CD8-positive, alpha-beta memory T cell (primary cell): ENCODE measurements at places on chromosomes 5 and 9. TPM values are rescaled to one million over a fixed set of nuclear protein-coding genes. Genes with fewer than 3 reads are reported as not detected.

GRCh38 chr5:122114501-122114900, 14.8 kb upstream of the ZNF474 start:
- no peak for DNase-seq
- H3K36me3 ChIP-seq: no peaks in the 10 kb centered on the region
- no peaks in the 10 kb centered on the region for H3K4me1 ChIP-seq
- no peaks in the 10 kb centered on the region for H3K27me3 ChIP-seq
- no peak overlapping the region for H3K4me3 ChIP-seq

- no peaks in the 10 kb centered on the region for H3K36me3 ChIP-seq
- H3K27ac ChIP-seq: no peak overlapping the region
- H3K4me1 ChIP-seq: no peaks in the 10 kb centered on the region
- no peak for DNase-seq
Observed at GRCh38 chr5:135715267-135716055, 119.0 kb upstream of the SLC25A48 start.

- H3K4me1 ChIP-seq: peaks cover 93% of the 10 kb centered on the region
- no peaks in the 10 kb centered on the region for H3K27me3 ChIP-seq
- peaks cover 10% of the 10 kb centered on the region for H3K36me3 ChIP-seq
- DNase-seq: no peak
- no peak overlapping the region for H3K4me3 ChIP-seq
Observed at GRCh38 chr5:57186194-57186593, 12.3 kb downstream of the GPBP1 start.

DNA sequence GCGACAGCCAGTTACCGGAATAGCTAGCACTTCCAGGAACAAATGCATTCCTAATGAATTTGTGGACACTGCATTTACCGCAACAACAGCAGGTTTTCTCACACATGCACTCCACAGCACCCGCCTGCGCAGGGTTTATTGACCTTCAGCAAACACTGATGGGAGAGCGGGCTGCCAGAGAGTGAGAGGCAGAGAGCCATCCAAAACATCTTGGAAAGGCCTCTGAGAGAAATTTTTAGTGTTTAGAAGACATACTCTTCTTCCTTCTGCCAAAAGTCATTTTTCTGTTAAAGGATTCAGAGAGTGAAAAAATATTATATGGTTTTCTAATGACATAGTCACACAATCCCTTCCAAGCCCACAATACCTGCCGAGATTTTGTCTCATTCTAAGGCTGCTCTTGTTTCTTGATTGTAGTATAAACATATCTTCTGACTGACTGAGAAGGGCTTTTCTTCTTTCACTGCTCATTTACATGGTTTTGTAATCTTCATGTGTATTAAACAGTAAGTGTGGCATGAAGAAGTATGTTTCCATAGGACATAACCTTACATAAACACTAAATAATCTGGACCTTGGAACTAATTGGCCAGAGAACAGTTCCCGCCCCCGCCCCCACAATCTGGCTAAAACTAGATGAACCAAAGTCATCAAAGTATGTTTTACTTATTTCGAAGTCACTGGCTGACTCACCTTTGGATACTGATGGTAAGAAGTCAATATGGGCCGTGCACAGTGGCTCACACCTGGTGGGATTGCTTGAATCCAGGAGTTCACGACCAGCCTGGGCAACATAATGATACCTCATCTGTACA, 432.5 kb upstream of the MEF2C start:
- DNase-seq: no peak
- H3K27ac ChIP-seq: no peak overlapping the region
- no peaks in the 10 kb centered on the region for H3K36me3 ChIP-seq

DNA sequence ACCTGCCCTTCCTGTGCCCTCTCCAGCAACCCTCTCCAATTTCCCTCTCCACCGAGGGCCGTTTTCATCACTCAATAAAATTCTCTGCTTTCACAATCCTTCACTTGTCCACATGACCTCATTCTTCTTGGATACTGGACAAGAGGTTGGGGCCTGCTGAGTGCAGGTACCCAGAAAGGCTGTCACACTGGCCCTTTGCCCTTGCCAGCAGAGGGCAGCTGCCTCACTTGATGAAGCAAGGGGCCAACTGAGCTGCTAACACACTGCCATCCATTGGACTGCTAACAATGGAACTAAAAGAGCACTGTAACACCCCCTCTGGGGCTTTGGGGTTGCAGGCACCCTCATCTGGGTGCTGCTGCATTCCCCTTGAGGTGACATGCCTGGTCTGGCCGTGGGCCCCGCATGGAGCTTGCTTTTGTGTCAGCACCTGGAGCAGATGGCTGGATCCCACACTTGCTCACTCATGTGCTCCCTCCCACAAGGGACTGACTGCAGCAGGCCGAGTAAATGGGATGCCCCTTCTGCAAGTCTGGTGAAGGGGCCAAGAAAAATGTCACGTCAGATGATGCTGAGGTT, 308.1 kb upstream of the ADCY2 start:
- H3K4me3 ChIP-seq: no peak overlapping the region
- H3K27ac ChIP-seq: no peak overlapping the region
- no peaks in the 10 kb centered on the region for H3K36me3 ChIP-seq
- no peaks in the 10 kb centered on the region for H3K27me3 ChIP-seq
- DNase-seq: no peak

DNA sequence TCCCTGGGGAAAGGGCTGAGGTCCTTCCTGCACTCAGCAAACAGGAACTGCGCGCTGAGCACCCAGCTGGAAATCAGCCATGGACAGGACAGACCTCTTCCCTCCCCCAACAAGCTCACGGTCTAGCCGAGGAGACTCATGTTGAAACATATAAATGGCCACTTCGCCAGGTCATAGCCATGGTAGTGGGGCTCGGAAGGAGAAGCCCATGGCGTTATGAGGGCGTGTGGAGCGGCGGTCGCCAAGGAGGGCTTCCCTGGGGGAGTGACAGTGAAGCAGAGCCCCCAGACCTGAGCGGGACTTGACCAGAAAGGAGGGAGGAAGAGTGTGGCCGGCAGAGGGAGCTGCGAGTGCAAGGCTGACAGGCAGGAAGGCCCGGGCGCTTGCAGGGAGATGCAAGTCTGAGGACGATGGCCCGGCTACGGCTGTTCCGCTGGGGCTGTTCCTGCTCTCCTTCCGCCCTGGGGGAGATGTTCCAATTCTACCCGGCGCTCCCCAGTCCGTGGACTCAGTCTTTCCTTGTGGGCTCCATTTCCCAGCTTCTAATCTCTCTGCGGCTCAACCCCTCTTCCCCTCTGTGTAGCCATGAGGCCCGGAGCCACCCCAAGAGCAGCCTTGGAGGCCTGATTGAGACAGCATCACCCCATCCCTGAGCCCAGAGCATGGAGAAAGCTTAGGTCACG, 43.9 kb upstream of the PRRC2B start:
- no peak overlapping the region for H3K4me3 ChIP-seq
- H3K36me3 ChIP-seq: no peaks in the 10 kb centered on the region
- no peaks in the 10 kb centered on the region for H3K27me3 ChIP-seq
- H3K27ac ChIP-seq: no peak overlapping the region
- H3K4me1 ChIP-seq: peaks cover 7% of the 10 kb centered on the region

DNA sequence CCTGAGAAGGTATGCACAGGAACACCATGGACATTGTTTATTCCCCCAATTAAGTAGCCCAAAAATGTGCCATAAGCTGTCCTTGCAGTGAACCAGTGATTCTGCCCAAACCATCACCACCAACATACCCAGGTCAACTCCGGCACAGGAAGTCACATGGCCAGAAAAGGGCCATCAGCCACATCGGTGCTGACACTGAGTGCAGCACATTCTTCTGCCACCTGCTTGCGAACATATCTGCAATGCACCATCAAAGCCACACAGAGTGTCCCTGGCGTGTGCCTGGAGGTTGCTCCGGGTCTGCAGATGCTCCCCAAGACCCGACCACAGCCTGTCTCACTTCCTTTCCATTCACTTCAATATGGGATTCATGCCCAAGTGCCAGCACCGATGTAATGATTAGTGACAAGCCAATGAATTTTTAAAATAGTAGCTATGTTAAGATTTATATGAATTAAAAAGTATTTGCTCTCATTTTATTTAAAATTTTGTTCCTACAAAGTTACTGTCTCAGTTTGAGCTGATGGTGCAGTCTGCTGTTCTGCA, 37.6 kb downstream of the SYK start:
- H3K4me1 ChIP-seq: no peaks in the 10 kb centered on the region
- no peak for DNase-seq
- no peaks in the 10 kb centered on the region for H3K36me3 ChIP-seq

DNA sequence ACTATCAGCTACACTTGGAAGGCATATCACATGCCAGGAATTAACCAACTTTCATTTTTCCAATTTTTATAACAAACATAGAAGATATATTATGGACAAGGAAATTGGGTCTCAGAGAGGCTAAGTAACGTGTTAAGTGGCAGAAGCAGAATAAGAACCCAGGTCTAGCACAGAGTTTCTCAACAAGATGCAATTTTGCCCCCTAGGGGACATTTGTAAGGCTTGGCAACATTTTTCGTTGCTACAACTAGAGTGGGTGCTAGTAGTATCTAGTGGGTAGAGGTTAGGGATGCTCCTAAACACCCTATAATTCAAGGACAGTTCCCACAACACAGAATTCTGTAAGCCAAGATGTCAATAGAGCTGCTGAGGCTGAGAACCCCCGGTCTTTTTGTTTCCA, 180.6 kb downstream of the SNCAIP start:
- H3K27ac ChIP-seq: no peak overlapping the region
- H3K36me3 ChIP-seq: no peaks in the 10 kb centered on the region
- H3K4me3 ChIP-seq: no peak overlapping the region
- no peak for DNase-seq
- H3K27me3 ChIP-seq: no peaks in the 10 kb centered on the region
- H3K4me1 ChIP-seq: no peaks in the 10 kb centered on the region

- no peaks in the 10 kb centered on the region for H3K27me3 ChIP-seq
- no peak overlapping the region for H3K27ac ChIP-seq
- no peaks in the 10 kb centered on the region for H3K36me3 ChIP-seq
- no peaks in the 10 kb centered on the region for H3K4me1 ChIP-seq
- DNase-seq: no peak
Observed at GRCh38 chr5:125125031-125125823, 378.8 kb upstream of the ZNF608 start.

DNA sequence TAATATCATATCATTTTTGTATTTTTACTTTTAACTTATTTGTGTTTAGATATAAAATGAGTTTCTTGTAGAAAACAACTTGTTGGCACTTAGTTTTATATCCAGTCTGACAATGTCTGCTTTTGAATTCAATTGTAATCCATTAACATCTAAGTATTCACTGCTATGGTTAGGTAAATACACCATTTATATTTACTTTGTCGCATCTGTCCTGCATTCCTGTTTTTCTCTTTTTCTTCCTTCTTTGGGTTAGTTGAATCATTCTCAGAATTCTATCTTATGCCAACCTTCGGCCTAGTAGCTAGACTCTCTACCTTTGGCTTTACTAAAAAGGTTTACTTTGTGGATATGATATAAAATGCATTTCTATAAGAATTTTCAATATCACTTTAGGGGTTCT, 107.6 kb downstream of the PLCXD3 start:
- no peak overlapping the region for H3K4me3 ChIP-seq
- no peaks in the 10 kb centered on the region for H3K4me1 ChIP-seq
- no peak overlapping the region for H3K27ac ChIP-seq
- H3K27me3 ChIP-seq: no peaks in the 10 kb centered on the region
- no peak for DNase-seq

- H3K4me3 ChIP-seq: no peak overlapping the region
- H3K4me1 ChIP-seq: no peaks in the 10 kb centered on the region
- H3K27me3 ChIP-seq: no peaks in the 10 kb centered on the region
- no peak for DNase-seq
Observed at GRCh38 chr5:17187011-17187785, 30.2 kb upstream of the BASP1 start.

- no peaks in the 10 kb centered on the region for H3K27me3 ChIP-seq
- H3K4me1 ChIP-seq: no peaks in the 10 kb centered on the region
- H3K27ac ChIP-seq: no peak overlapping the region
- H3K4me3 ChIP-seq: no peak overlapping the region
Observed at GRCh38 chr9:134641990-134642384, 384 bp downstream of the COL5A1 start.

DNA sequence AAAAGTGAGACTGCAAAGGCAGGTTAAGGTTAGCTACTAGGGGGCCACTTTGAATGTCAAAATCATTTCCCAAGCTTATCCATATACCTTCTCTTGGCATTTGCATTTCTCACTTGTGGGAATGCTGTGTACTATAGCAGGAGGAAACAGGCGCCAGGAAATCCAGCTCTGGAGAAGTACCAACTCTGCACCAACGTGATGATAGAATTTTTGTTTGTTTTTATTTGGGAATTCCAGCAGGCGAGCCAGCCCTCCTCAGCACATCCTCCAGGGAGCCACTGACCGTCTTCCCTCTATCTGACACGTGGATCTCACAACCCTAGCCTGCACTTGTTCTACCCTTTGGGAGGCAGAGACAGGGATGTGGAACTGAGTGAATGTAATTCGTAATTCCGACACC, 318.0 kb downstream of the ACTL7B start:
- no peak for DNase-seq
- H3K27ac ChIP-seq: no peak overlapping the region
- no peaks in the 10 kb centered on the region for H3K27me3 ChIP-seq
- H3K4me3 ChIP-seq: no peak overlapping the region
- no peaks in the 10 kb centered on the region for H3K36me3 ChIP-seq

- no peak for DNase-seq
- no peak overlapping the region for H3K4me3 ChIP-seq
- no peaks in the 10 kb centered on the region for H3K27me3 ChIP-seq
- peaks cover 45% of the 10 kb centered on the region for H3K4me1 ChIP-seq
Observed at GRCh38 chr5:142098931-142099330, 9.6 kb upstream of the NDFIP1 start.

- H3K36me3 ChIP-seq: no peaks in the 10 kb centered on the region
- H3K4me1 ChIP-seq: peaks cover 6% of the 10 kb centered on the region
- H3K27ac ChIP-seq: no peak overlapping the region
- no peak for DNase-seq
- H3K4me3 ChIP-seq: no peak overlapping the region
- no peaks in the 10 kb centered on the region for H3K27me3 ChIP-seq
Observed at GRCh38 chr5:91469517-91470165, 86.5 kb upstream of the ARRDC3 start.

DNA sequence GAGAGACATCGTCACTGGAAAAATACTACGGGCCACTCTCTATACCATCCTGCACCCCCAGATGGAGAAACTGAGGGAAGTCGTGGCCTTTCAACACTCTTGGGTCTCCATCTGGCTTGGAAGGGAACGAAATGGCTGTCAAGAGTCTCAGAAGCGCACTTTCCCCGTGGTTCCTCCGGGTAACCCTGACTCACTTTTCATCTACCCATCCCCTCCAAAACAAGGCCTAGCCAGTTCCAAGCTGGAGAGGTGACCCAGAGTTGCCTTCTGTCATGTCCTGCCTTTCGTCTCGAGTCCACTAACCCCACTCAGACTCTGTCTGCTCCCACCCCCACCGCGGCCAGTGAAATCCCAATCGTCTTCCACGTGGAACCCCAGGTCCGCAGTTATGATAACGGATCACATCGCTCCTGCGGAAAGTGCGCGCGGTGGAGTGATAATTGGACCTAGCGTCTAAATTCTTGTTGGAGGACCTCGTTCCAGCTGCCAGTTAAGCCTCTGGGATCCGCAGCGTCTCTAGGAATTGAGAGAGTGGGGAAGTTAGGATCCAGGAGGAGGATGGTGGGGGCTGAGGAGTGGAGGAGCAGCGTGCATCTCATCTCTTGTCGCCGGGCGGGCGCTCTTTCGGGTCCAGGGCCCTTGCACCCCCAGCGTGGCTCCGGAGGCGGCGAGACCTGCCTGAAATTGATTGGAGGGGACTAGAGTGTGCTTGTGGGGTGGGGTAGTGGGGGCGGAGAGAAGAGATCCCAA, 4.6 kb downstream of the CDKN2A start:
- peaks cover 12% of the 10 kb centered on the region for H3K4me1 ChIP-seq
- no peak for DNase-seq
- no peak overlapping the region for H3K27ac ChIP-seq
- peaks cover 4% of the 10 kb centered on the region for H3K27me3 ChIP-seq

The ZDHHC11 gene
- total RNA-seq: 4.5 TPM

The RRAGA gene
- 53.8 TPM for total RNA-seq

The SLC28A3 gene
- total RNA-seq: 1.0 TPM

The TAF1L gene
- total RNA-seq: not detected
